ENCODE measurements at places on chromosomes 5 and 9.
A peak's percentile ranks its signal among the peaks of the same experiment; 100 is the strongest.

DNA sequence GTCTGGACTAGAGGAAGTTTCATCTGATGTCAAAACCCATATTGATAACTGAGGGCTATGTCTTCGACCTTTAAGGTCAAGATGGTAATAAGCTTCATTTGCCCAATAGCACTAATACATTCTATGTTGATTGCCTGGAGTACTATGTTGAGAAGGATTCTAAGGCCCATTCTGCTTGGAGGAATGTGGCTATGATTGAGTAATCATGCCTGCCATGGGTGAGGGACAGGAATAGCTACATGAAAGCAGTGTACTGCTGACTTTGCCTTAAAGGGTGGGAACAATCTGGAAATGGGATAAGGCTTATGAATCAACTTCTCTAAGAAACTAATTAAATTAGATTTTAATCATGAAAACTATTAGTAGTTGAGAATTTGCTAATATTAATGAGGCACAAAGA lies 13.6 kb downstream of the NNT start:
- peak; percentile 45 for DNase-seq

- no peak for DNase-seq
Observed at GRCh38 chr5:102922799-102923477, 167.8 kb downstream of the PAM start.

DNA sequence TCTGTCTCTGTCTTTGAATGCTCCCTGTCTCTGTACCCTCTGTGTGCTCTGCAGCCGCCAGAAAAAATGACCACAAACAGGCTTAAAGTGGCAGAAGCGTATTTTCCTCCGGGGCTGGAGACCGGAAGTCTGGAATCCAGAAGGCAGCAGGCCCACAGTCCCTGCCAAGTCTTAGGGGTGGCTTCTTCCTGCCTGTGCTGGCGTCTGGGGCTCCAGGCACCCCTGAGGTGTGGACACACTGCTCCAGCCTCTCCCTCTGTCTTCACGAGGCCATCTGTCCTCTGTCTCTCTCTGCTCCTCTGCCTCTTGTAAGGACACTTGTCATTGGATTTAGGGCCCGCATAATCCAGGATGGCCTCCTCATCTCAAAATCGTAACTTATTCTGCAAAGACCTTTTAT lies 298.4 kb upstream of the IRX4 start:
- no peak for DNase-seq

DNA sequence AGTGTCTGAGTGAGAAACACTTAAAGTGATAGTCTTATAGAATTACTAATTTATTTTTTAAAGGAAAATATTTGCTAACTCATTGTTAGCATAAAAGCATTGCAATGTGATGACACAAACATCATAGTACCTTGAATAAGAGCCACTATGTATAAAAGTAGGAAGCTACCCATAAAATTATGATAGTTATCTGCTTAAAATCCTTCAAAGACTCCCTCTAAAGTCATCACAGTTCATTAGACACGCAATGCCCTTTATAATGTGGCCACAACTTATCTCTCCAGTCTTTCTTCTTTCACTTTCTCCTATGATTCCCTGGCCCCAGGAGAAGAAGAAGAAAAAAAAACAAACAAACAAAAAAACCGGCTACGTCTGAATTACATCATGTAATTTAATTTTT lies 1144.0 kb upstream of the NUDT12 start:
- peak; percentile 10 for DNase-seq

DNA sequence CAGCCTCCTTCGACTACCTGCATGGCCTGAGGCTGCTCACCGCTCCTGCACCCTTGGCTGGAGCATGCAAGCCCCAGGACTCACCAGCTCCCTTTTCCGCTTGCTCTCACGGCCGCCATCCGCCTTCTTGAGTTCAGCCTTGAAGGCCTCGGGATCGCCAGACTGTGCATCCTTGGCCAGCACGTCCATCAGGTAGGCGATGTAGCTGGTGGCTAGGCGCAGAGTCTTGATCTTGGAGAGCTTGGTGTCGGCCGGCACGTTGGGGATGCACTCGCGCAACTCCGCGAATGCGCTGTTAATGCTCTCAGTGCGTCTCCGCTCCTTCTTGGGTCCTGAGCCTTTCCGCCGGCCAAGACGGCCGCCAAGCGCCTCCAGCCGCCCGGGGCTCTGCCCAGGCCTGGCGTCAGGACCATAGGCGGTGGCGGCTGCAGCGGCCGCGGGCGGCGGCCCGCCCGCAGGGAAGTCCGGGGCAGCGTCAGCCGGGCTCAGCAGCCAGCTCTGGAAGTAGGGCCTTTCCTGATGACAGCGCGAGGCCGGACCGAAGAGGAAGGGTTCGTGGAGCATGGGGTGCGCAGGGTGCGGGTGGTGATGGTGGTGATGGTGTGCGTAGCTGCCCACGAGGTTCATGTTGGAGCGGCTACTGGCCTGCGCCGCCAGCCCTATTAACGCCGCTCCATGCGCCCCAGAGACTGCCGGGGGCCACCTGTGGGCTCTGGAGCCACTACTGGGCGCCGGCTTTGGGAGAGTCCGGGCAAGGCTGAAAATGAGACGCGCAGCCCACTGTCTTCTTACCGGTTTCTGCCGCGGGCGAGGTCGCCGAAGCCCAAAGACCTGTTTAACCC lies 424 bp downstream of the HAND1 start:
- no peak for DNase-seq

All from fibroblast of villous mesenchyme (primary cell).